ENCODE measurements at places on chromosomes 2 and 18.

- DNase-seq, result no peak
Observed at GRCh38 chr2:191985740-191986139, 138.9 kb upstream of the CAVIN2 start.

DNA sequence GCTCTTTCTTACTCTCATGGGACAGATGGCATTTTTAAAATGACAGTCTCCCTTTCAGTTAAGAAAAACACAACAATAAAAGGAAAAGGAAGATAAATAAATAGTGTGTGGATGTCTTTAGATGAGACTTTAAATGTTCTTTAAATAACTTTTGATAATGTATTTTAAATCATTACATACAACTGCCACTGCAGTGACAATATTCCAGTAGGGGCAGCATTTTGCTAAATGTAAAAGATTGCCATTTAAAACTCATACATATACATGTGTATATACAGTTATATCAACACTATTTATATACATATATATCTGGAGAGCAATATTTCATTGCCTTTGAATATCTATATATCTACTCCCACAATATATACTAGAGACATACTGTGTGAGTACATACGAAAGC is 90.7 kb downstream of the INO80D start:
- no peak for DNase-seq

- DNase-seq, result no peak
Observed at GRCh38 chr2:155630760-155631159, 701.8 kb downstream of the NR4A2 start.

GRCh38 chr2:202376460-202377206 is 506 bp downstream of the BMPR2 start:
- DNase-seq, result peak; percentile 53

DNA sequence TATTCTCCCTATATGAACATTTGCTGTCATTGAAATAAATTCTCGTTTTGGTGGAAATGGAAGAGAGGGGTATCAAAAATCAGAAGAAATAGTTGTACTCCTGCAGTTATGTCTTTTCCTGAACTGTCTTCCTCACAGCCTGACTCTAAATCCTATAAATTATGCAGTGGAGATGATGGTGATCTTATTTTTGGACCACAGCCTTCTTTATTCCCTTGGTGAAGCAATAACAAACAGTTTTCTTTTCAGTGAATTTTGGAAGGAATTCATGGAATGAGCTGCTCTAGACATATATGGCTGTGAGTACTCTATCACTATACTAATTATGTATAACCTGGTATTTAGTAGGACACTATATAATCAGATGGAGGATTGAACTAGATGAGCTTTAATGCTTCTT is 1.7 kb upstream of the SLC25A12 start:
- DNase-seq, result peak; percentile 23

DNA sequence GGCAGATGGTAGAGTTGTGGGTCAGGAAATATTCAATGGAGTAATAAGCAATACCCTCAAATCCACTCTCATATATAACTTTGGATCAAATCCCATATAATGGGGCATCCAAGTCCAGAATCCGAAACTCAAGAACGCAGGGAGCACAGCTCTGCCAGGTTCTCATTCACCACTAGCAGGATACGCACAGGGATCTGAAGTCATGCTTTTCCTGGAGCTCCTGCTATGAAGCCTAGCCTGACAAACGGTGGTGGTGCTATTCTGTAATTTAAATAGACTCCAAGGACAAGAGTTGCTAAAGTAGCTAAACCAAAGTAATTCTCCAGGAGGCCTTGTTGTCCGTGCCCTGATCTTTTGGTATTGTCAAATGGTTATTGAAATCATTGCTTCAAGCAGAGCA is 264.8 kb downstream of the SLC8A1 start:
- no peak for DNase-seq

GRCh38 chr2:189553504-189554088 is 27.0 kb downstream of the SLC40A1 start:
- DNase-seq, result peak; percentile 22

DNA sequence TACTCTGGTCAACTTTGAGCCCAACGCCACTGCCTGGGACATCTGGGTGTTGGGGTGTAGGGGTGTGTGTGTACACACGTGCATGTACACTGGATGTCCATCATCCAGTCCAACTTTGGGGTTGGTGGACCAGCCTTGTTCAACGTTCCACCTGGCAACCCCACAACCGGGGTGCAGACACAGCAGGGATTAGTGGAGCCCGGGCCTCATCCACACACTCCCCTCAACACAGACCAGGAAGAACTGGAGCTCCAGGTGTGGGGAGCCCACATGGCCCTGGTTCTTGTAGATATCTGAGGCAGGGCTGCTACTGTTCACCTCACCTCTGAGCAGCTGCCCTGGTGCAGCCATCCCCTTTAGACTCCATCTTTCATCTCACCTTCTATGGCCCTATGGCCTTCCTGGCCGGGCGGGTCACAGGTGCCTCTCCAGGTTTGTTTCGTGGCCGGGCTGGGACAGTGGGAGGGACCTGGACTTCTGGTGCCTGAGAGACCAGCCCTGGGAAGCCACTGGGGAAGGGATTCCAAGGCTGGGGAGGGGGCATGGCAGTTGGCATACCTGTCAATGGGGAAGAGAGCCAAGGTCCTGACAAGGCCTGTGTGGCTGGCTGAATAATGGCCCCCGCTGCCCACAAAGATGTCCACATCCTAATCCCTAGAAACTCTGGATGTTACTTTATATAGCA is 7.5 kb downstream of the NEU2 start:
- no peak for DNase-seq

DNA sequence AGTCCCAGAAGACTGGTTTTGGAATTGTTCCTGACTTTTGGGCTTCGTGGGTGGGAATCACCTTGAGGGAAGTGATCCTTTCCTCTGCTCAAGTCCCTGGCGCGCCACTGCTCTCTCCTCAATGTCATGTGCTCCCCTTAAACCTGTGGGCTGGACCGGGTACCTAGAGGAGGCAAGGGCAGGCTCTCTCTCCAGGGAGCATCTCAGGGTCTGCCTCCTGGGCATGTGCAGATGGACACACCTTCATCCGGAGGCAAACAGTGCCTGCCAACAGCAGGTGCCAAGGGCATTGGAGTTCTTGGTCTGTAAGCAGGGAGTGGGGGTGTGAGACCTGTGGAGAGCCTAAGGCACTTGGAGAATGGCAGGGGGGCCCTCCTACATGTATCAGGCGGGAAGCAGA is 142.6 kb downstream of the INHBB start:
- no peak for DNase-seq

GRCh38 chr18:58394602-58395425 is 234.1 kb downstream of the ALPK2 start:
- DNase-seq, result no peak

GRCh38 chr2:230827774-230828271 is 36.9 kb upstream of the ITM2C start:
- no peak for DNase-seq

- peak; percentile 38 for DNase-seq
Observed at GRCh38 chr2:232502911-232503808, 15.5 kb upstream of the ECEL1 start.

- no peak for DNase-seq
Observed at GRCh38 chr2:29776406-29776805, 145.0 kb downstream of the ALK start.

DNA sequence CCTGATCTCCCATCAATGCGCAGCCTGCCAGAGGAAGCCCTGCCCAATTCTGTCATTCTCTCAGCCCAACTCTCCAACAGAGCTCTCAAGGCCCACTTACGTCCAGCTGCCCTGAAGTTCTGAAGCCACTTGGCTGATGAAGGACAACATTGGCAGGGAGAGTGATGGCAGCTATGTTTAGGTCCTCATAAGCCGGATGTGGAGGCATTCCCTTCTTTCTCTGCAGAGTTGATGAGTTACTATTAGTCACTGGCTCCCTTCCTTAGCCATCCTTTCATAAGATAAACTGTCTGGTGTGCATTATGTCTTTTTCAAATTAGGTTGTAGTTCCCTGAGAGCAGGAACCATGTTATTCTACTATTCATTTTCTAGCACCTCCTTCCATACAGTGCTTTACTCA is 22.5 kb upstream of the TACR1 start:
- DNase-seq, result peak; percentile 68

DNA sequence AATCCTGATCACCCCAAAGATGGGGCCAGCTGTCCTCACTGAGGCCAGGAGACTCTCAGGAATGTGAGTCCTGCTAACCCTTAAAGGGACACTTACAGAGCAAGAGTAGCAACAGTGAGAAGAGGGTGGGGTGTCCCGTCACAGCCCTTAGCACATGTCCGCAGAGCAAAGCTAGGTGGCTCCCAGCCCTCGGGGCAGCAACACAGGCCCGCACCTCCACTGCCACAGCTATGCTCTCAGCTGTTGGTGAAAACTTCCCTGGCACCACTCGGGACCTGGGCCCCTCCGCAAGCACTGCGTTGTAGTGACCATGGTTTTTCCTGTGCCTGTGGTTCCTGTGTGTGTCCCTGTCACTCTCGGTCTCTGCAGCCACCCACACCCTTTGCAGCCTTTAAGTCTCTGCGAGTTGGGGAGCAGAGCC is 76.4 kb upstream of the UXS1 start:
- no peak for DNase-seq

DNA sequence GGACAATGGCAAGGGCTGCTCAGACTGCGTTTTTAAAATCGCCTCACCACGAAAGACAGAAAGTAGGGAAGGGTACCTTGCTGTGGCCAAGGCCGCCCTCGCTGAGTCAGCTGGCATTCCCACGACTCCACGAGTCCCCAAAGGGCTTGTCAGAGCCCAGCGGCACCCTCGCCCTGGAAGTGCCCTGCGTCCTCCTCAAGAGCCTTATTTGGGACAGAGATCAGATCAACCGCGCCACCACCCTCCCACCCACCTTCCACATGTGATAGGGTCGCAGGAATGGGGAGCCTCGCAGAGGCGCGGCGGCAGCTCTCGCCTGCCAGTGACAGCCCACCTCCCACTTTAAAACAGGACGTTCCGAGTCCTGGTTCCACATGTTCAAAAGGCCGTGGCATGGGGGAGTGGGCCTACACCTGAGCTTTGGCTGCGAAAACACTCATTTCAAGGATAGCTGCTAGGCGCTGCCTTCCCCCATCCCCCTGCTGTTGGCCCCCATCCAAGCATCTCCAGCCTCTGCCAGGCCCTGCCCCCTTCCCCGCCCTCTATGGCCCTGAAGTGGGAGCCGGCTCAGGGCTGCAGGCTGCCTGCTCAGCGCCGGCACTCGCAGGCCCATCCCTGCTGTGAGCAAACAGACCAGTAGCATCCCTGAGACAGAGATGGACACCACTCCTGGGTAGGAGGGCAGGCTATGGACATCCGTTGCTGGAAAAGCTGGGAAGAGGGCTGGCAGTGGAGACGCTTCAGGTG is 38.1 kb upstream of the ARHGEF4 start:
- DNase-seq, result peak; percentile 37

- DNase-seq, result no peak
Observed at GRCh38 chr18:38033282-38033681, 467.7 kb upstream of the CELF4 start.

- DNase-seq, result no peak
Observed at GRCh38 chr2:84687498-84688149, 171.3 kb downstream of the DNAH6 start.

- no peak for DNase-seq
Observed at GRCh38 chr2:163637871-163638270, 97.9 kb downstream of the FIGN start.

DNA sequence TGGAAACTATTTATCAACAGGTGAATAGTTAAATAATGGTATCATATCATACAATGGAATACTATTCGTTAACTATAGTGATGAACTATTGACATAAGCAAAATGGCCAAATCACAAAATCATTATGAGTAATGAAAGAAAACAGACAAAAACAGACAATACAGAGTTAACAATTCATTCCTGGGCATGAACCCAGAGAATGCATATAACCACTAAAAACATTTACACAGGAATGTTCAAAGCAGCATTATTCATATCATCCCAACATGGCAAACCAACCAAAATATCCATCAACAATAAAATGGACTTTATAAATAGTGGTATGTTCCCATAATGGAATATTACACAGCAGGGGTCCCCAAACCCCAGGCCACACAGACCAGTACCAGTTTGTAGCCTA is 131.2 kb upstream of the CYP1B1 start:
- peak; percentile 45 for DNase-seq

- DNase-seq, result no peak
Observed at GRCh38 chr2:26585966-26586365, 55.2 kb downstream of the CIB4 start.

GRCh38 chr2:46470114-46470628 is 9.2 kb upstream of the TMEM247 start:
- DNase-seq, result no peak

GRCh38 chr2:14944562-14945346 is 312.2 kb downstream of the LRATD1 start:
- peak; percentile 1 for DNase-seq

- DNase-seq, result no peak
Observed at GRCh38 chr2:153405196-153405595, 73.4 kb downstream of the RPRM start.

Measured in fibroblast of pulmonary artery (primary cell).